ENCODE measurements at places on chromosomes 3 and 15.

GRCh38 chr3:112644453-112644852 lies 3.5 kb upstream of the CCDC80 start:
- DNase-seq = no peak

DNA sequence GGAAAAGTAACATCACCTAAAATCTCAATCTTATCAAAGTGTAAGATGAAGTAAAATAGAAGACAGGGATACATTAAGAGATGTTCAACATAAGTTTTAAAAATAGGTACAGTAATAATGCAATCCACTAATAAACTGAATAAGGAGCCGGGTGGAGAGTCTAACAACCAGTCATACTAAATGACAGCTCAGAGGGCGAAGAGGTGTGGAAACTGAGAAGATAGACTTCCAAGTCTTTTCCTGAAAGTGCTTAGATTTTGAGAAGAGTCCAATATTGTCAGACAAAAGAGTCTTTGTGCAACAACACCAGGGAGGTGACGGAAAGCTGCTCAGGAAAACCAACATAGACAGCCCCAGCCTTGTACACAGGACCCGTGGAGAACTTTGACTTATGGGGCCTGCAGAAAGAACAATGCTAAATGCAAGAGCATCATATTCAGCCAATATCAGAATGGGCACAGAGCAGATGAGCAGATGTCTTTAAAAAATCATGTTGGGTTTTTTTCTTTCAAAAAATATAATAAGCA lies 66.4 kb downstream of the MECOM start:
- no peak for DNase-seq

- DNase-seq = no peak
Observed at GRCh38 chr3:106810300-106810875, 566.9 kb upstream of the CCDC54 start.

DNA sequence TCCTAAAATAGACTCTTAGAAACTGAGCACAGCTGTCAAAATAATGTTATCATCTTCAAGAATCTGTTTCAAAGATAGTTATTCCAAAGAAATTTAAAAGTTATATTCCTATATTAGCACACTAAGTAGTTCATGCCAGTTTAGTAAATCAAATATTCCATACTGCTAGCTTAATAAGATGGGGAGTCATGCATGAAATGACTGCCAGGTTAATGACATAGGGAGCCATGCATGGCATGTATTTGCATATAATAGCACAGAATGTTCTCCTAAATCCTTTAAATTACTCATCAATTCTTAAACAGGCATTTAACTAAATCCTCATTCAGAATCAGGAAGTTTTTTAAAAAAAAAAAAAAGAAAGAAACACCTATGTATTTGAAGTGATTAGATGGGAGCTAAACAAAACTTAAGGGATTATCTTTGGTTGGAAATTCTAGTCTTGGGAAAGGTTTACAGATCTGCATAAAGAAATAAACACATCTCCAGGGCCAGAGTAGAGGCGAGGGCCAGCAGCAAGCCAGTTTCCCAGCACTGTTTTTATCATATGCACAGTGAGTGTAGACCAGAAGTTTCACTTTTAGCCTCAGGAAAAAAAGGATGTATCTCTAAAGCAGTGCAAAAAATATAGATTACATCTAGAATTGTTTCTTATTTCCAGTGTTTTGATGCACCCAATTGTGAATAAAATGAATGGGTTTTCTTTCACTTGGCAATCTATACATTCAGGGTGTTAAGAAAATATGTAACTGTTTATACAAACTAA lies 366.4 kb upstream of the AGTR1 start:
- no peak for DNase-seq

All from lower leg skin (tissue), 4 donors.